Adrenal gland (tissue), 19 donors: ENCODE measurements at places on chromosomes 16 and 17. TPM values are rescaled to one million over a fixed set of nuclear protein-coding genes. Genes with fewer than 3 reads are reported as not detected.

The AGRP gene
- 56.7 TPM for polyA plus RNA-seq

The CRHR1 gene
- not detected for polyA plus RNA-seq

The ST6GALNAC2 gene
- polyA plus RNA-seq: 3.4 TPM

The MMP25 gene
- polyA plus RNA-seq: 3.1 TPM

The KIF2B gene
- not detected for polyA plus RNA-seq

DNA sequence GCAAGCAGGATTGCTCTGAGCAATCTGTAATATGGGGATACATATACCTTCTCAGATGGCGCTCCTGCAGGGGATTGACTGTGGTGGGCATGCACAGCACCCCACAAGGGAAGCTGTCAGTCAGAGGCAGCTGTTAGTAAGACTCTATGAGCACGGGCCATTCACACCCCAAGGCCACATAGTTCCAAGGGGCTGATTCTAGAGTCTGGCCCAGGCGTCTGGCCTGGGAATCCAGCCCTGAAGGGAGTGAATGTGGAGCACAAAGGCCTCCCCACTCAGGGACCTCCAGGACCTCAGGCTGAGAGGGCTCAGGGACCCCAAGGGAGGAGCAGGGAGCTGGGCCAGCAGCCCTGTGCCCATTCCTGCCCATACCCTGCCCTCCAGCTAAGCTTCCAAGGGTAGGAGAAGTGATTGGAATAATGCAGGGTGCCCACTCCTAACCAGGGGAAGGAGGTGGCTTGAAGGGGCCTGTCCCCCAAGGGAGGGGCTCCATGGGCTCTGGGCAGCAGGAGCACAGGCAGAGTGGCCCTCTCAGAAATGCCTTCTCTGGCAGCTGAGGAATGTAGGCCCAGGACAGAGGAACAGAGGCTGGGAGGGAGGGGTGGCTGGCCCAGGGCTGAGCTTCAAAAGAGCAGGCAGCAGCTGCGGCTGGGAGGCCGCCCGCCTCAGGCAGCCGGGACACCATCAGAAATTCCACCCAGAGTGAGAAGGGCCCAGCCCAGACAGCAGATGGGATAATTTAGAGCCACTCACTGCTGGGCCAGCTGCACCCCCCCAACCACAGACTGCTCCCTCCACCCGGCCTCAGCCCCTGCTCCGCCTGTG, 48.9 kb upstream of the MRPS23 start:
- peak; percentile 79 for DNase-seq

DNA sequence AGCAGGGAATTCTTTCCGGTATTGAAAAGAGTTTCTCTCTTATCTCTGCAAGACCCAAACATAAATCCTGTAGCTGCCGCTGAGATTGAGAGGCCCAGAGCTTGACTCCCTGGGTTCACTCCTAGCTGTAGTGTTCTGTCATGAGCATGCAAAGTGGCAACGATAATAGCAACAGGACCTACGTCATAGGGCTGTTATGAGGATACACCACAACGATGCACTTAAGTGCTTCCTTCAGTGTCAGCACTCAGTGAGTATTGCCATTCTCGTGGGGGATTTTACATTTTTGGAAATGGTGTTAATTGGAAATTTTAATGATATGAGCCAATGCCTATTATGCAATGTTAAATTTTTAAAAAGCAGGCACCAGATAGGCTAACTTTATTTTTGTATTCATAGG, 199.8 kb downstream of the CYLD start:
- no peak for DNase-seq

DNA sequence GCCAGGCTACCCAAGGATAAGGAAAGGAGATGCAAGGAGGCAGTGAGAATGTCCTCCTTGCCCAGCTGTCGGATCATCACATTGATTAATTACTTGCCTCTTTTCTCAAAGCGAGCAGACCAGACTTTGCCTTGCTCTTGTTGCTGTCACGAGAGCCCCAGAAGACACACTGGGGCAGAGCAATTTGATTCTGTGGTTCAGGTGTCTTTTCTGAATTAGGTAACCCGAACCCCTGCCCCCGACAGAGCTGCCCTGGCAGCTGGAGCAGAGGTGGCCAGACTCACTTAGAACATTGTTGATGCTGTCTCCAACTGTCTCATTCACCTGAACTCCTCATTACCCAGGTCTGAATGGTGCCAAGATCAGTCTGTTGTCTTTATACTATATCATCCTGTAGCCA, 34.3 kb downstream of the VAT1L start:
- DNase-seq: no peak

GRCh38 chr17:82059272-82060000, 6.2 kb downstream of the DUS1L start:
- DNase-seq: no peak

DNA sequence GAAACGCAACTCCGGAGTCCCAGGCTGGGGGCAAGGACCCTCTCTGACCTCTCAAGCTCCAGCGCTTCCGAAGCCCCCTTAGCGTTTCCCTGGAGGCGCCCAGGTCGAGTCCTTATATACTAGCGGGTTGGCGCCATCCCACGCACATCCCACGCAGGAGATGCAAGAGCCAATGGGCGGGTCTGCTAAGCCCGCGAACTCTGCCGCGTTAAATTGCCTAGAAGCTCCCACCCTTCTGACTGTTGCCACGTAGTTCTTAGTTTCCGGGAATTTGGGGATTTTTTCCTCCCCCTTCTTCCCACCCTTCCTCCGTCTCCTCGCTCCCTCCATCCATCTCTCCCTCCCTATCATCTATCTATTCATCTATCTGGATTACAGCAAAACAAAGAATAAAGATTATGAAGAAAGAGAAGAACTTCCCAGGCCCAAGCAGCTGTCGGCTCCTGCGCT, at the start of gene SLFN11:
Gene SLFN11 (minus strand): TSS at position 88 of the 450 bp plus-strand sequence. CDS start 9,814 bp downstream, outside the sequence.
- DNase-seq: peak; percentile 75

- DNase-seq: no peak
Observed at GRCh38 chr17:77304051-77304745, 163.4 kb downstream of the SEC14L1 start.

DNA sequence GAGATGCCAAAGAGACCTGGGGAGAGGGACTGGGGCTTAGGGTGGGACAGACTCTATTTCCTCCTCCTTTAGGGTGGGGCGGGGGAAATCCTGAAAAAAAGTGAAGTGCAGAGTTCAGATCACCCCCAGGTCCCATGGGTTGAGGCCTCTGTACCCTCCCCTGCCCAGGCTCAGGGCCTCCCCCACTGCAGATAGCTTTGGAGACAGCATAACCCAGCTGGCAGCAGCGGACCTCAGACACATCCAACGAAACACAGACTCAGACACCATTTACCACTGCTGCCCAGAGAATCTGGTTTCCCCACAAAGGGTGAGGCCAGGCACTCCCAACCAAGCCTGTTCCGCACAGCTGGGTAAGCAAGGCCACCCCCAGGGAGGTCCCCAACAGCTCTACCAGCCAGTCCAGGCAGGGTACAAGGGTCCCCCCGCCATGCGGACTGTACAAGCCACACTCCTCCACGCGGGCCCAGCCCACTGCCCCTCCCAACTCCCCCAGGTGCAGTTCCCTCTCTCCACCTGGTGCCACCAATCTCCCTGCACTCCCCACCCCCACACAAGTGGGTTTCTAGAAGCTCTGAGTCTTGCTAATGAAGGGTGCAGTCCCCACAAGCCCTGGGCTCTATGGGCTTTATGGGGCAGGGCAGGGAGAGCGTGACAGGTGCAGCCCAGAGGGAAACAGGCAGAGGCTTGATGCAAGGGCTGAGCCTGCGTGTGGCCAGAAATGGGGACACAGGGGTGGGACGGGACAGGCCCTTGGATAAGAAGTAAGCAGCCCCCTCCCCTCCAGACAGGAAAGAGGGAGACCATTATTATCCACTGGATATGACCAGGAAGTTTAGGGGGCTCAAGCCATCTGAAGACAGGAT, 8.9 kb downstream of the RHBDF2 start:
- DNase-seq: no peak

GRCh38 chr16:57878586-57878985, 76.3 kb upstream of the KIFC3 start:
- DNase-seq: no peak

DNA sequence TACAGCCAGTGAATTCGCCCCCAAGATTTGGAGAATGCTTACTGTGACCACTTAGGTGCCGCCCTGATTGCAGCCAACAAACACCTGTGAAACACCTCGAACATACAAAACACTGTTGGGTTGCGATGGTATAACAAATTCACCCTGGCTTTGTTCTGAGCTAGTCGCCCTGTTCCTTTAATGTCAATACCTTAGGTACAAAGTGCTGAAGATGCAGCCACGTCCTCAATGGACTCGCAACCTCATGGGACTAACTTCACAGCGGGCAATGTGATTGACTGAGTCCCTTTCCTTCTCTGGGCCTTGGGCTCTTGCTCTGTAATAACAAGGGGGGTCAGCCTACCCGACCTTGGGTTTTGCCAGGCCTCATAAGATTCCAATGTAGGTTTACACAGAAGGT, 28.9 kb upstream of the GOSR2 start:
- DNase-seq: no peak

GRCh38 chr17:48178317-48178716, 70.8 kb downstream of the SNX11 start:
- no peak for DNase-seq

GRCh38 chr16:55913716-55914115, 38.5 kb upstream of the CES5A start:
- DNase-seq: peak; percentile 79

GRCh38 chr16:75660726-75661302, 13.2 kb downstream of the TERF2IP start:
- DNase-seq: no peak

DNA sequence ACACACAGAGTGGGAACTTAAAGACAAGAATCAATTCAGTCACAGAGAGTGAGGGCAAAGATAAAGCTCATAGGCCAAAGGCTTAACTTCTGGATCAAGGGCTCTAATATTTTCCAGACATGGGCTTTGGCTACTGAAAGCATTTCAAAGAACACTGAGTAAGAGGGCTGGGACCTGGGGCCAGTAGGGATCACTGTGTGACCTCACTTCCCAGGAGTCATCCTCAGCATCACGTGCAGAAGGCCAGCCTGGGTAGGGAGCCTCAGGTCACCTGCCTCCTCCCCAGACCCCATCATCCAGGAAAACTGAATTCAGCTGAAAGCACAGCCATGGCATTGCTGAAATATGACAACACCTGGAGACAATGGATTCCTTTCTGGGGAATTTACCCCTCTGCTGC, 163.5 kb downstream of the RAB11FIP4 start:
- no peak for DNase-seq
